A172 (cell line): ENCODE measurements at places on chromosomes 2 and 18. TPM values are rescaled to one million over a fixed set of nuclear protein-coding genes. Genes with fewer than 3 reads are reported as not detected.

- DNase-seq: no peak
These were observed 381.7 kb downstream of the CDH19 start for GRCh38 chr18:66222174-66222573.

DNA sequence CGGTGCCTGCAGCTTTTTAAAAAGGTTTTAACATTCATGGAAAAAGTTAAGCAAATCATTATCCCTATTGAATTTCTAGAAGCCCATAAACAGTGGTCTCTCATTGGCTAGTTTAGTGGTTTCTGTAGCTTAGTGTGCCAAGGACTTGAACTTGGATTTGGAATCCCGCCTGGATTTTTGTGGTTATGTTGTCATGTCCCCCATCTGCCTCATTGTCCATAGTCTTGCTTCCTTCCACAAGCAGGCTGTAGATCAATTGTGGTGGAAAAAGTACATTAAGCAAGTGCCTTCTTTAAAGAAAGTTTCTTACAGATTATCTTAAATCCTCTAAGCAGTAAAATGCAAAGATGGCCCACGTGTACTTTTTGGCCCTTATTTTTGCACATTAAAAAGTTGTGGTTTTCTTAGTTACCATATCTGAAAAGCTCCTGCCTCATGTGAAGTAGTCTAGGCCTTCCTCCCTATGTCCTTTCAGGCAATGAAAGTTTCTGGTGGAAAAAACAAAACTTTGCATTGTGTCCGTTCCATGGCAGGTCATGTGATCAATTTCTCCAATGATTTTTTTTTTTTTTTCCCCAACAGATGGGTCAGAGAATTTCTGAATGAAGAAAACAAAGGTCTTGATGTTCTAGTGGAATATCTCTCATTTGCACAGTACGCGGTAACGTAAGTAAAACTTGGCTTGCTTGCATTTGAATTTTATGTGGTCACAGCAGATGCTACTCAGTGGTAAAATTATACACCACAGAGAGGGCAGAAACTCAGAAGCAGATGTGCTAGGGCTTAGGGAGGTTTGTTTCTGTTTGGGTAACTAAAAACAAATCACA, 158.9 kb downstream of the PRPF40A start:
- DNase-seq: peak; percentile 64

The UPP2 gene
- total RNA-seq: not detected in 2 replicates

The KATNAL2 gene
- total RNA-seq: 3.7 and 5.1 TPM in 2 replicates

The GALM gene
- 7.1 and 21.8 TPM in 2 replicates for total RNA-seq

The FAM161A gene
- 4.0 and 4.5 TPM in 2 replicates for total RNA-seq
